ENCODE measurements at places on chromosomes 4 and X.

DNA sequence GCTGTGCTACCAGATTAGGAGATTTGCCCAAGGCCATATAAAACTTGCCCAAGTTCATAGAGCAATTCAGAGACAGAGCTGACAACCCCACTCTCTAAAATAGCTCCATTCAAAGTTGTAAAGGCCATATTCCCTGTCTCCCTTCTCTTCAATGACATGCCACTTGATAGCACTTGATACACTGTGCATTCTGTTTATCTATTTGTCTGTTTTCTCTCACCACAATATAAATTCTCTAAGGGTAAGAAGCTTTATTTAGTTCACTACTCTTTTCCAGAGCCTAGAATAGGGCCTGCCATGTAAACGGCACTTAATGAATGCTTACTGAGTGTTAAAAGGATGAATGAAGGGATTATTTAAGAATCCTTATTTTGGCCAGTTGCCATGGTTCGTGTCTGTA is 24.1 kb upstream of the MAP9 start:
- no peak for DNase-seq

GRCh38 chrX:120308959-120309872 is 2.0 kb downstream of the TMEM255A start:
- peak; percentile 83 for DNase-seq

GRCh38 chr4:912548-913279 is 19.4 kb downstream of the GAK start:
- no peak for DNase-seq

- DNase-seq = no peak
Measured at GRCh38 chrX:136130931-136131833, 16.2 kb upstream of the FHL1 start.

GRCh38 chrX:10235851-10236250 is 79.1 kb downstream of the CLCN4 start:
- DNase-seq = no peak

GRCh38 chr4:185592845-185593488 is 57.7 kb upstream of the PDLIM3 start:
- DNase-seq = no peak

DNA sequence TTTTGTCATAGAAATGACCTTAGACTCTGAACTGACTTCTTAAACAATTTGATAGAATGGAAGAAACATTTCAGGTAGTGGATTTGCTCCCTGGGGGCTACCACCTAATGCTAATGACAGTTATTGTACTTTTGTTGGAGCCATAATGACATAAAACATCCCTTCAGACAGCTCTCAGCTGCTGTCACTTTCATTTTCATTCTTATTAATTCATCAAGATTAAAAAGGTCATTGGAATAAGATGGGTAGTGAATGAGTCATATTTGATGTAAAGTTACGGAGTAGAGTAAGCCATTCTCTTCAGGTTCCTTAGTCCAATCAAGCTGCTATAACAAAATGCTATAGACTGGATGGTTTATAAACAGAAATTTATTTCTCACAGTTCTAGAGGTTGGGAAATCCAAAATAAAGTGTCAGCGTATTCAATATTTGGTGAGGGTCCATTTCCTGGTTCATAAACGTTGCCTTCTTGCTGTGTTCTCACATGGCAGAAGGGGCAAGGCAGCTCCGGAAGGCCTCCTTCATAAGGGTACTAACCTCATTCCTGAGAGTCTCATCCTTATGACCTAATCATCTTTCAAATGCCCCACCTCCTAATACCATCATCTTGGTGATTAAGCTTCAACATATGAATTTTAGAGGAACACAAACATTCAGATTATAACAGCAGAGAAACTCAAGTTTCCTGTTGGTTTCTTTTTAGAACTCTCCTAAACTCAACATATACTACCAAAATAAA is 268.5 kb downstream of the ARAP2 start:
- DNase-seq = no peak

- no peak for DNase-seq
Measured at GRCh38 chr4:70706516-70706915, 15.2 kb upstream of the RUFY3 start.

GRCh38 chr4:79958466-79959264 is 114.4 kb downstream of the ANTXR2 start:
- DNase-seq = no peak

DNA sequence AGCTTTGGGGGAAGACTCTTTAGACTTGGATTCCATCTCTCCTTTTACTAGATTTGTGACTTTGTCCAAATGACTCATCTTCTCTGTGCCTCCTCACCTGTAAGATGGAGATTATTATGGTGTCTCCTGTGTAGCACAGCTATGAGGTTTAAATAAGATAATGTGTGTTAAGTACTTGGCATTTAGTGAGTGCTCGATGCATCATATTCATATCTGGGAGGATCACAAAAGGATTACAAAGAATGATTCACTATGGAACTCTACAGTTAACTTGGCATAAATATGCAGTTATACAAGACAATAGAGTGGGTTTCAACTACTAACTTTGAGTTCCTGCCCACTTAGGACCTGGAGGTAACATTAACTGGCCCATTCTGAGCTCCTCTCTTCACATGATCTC is 2.3 kb downstream of the GBA3 start:
- no peak for DNase-seq

DNA sequence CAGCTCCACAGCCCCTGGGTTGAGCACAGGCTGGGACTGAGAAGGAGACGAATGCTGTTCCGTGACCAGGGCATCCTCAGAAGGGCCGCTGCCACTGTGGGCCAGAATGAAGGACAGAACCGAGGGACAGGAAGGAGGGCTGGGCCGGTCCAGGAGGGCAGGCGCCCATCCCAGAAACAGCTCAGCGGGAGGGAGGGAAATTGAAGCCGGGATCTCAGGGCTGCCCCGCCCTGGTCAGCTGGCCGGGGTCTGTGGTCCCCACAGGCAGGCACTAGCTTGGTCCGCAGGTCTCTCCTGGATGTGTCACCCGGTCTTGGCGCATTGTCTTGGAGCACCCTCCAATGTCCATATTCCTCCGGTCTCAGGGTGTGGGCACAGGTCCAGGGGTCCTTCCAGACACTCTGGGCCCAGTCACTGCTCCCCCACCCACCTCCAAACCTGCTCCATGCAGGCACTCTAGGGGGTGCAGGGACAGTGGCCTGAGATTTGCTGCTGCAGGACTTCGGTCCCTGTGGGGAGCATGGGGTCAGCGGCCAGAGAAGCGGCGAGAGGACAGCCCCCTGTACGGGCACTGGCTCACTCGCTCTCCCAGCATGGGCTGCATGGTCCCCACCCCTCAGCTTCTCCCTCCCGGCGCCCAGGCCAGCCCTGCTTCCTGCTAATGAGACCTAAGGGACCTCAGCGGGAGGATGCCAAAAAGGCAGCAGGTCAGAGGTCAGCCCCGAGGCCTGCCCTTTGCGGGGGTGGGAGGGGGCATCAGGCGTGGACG is 23.9 kb upstream of the MXD4 start:
- no peak for DNase-seq

- DNase-seq = no peak
Measured at GRCh38 chr4:142777045-142777743, 68.9 kb downstream of the INPP4B start.

GRCh38 chr4:104735174-104735573 is 240.5 kb upstream of the CXXC4 start:
- no peak for DNase-seq

DNA sequence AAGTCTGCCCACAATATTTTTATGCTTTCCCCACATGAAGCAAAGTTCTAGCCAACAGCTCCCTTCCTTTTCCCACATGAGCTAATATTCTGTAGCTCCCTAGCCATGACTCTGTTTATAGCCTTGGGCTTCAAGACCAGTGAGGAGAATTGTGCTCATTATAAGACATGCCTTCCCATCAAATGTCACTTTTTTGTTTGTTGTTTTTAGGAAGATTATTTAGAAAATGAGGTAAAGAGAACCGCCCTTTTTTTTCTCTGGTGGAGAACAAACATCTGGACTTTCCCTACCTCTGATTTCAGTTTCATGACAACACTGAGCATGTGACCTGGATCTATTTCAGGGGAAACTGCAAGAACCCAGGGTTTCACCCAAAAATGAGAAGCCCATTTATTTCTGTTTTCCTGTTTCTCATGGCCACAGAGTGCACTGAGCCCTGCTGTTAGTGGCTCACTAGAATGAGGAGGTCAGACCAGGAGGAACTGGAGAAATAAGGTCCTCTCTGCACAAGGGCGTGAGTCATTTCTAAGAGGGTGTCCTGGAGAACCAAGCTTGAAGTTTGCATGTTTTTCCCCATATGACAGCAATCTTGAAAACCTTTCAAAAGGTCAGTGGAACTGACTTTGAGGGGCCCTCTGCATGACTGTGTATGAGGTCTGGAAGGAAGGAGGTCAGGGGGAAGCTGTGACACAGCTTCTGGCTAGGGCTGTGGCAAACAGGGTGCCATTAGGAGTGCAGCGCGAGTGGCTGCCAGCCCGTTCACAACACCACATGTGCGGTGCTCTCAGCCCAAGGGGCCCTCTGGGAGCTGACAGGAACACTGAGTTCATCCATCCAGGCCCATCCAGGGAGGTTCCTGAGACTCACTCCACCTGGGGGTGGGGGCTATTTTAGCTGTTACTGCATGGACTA is 55.2 kb downstream of the CHST7 start:
- DNase-seq = no peak

- DNase-seq = no peak
Measured at GRCh38 chrX:150692831-150693724, at the start of gene MTMR1. Gene MTMR1, plus strand, starts transcription at chrX:150693396. Its CDS starts 135 bp downstream, at chrX:150693531.

DNA sequence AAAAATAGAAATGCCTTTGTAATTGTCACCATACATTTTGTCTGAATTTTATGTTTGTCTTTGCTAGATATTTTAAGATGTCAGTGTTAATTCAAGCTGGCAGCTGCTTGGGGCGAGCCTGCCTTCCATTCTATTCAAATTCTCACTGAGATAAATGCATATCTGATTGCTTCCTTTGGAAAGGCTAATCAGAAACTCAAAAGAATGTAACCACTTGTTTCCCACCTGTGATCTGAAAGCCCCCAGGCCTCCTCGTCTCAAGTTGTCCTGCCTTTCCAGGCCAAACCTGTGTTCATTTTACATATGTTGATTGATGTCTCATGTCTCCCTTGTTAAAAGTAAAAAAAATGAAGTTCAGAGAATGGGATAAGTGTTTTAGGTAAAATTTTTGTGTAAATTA is 318.7 kb upstream of the TECRL start:
- DNase-seq = no peak

DNA sequence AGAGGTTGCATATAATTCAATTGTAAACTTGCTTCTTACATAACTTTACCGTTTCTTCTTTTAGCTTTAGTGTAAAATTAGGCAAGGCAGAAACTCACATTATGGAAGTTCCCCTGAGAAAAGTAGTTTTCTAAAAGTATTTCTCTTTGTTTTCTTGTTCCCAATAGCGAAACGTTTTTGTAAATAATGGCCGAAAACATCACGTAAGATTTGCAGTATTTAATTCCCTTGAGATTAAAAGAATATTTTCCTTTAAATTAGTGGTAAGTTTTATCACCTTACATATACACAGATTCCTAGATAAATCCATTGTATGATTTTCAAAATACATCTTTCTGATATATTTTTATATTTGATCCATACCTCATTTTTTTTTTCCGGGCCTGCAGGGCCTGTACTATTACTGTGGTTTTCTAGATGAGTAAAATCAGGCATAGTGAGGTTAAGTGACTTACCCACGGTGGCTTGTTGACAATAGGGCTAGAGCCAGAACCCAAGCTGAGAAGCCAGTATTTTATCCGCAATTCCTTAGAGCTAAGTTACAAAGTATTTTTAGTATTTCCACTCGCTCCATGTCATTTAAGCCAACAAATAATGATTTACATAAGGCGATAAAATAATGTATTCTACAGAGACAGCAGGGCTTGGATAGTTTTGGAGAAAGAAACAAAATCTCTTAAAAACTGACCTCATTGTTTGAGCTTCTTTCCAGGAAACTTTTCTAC is 82.2 kb upstream of the VEGFC start:
- DNase-seq = no peak

DNA sequence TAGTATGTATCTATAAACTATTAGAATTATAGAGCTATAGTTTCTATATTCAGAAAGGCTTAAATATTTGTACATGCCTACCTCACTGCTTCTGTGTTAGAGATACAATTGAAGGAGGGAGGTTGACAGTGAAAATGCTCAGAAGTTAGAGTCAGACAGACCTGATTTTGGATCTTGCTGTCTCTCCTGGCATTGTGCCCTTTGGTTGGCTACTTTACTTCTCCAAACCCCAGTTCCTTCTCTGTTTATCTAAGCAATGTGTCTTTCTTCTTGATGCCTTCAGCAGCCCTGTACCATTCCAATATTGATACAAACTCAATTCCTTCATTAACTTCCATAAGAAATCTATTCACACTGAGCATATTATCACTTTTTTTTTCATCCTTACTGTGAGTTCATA is 28.7 kb downstream of the CCNG2 start:
- no peak for DNase-seq

GRCh38 chr4:106058921-106059320 is 163.7 kb downstream of the NPNT start:
- DNase-seq = no peak

DNA sequence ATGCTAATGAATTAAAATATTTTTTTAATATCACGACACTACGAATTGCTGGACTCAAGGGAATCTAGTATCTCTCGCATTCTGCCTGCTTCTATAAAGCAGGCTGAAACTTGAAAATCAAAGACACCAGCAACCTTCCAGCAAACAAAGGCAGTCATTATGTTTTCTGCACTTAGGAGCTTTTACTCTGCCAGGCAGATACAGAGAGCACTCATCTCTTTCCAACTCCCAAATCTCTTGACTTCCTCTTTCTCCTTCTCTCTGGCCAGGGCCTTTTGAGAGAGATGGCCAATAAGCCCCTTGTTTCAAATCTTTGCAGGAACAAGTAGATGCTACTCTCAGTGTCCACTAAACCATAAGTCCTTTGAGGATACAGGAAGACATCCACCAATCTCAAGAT is 95.2 kb upstream of the KLF3 start:
- DNase-seq = peak; percentile 11

DNA sequence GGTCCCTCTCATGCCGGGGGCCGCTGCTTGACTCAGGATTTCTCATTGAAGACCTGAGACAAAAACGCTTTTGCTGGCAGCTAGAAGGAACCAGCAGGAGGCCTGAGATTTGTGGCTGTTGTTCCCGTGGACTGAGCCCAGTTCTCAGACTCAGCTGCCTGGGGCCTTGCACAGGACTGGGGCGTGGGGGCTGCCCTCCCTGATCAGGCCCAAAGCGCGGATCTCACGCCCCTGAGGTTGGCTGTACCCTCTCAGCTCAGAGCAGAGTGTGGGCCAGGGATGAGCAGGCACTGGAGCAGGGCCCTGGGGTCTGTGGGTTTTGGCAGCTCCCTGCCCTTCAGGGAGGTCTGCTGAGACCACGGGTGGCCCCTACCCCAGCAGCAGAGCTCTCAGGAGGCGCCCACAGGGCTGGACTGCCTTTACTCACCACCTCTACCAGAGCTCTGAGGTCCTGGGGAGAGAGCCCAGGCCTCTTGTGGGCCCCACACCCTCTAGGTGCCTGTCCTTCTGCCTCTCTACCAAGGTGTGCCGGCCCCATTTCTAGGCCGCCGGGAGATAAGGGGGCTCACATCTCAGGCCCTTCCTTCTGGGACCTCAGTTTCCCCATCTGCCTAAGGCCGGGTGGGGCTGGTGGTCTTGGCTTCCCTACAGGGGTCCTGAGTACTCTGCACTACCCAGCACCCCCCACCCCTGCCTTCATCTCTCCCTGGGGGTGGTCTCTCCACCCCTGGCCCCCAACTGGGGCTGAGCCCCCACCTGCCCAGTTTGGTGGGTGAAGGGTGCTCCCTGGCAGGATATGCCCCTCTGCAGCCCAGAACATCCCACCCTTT is 5.6 kb downstream of the MSANTD1 start:
- no peak for DNase-seq
